ENCODE measurements at places on chromosomes 6 and 20. TPM values are rescaled to one million over a fixed set of nuclear protein-coding genes. Genes with fewer than 3 reads are reported as not detected.

Gene HLA-DMA
- polyA plus RNA-seq: not detected

Gene OPRM1
- polyA plus RNA-seq: 2.8 TPM

Gene SOX4
- 3.5 TPM for polyA plus RNA-seq

Gene WFDC2
- polyA plus RNA-seq: 4.3 TPM

Gene GSS
- polyA plus RNA-seq: 18.9 TPM

Gene ELOVL4
- polyA plus RNA-seq: 101 TPM

Gene PEDS1
- 29.8 TPM for polyA plus RNA-seq

Gene RIMS1
- 10.0 TPM for polyA plus RNA-seq

Gene SCUBE3
- 2.1 TPM for polyA plus RNA-seq

Gene SLC17A5
- polyA plus RNA-seq: 7.6 TPM

Gene C6orf58
- polyA plus RNA-seq: not detected

Gene TP53RK
- 4.9 TPM for polyA plus RNA-seq

Gene POLR3F
- 27.0 TPM for polyA plus RNA-seq

Gene GMDS
- polyA plus RNA-seq: 1.7 TPM

Gene PSORS1C1
- polyA plus RNA-seq: not detected

Gene RFX6
- not detected for polyA plus RNA-seq

Gene FAM184A
- 85.8 TPM for polyA plus RNA-seq

Gene IMPG1
- 0.34 TPM for polyA plus RNA-seq

Gene ELOVL2
- polyA plus RNA-seq: 9.4 TPM

Gene PHACTR3
- polyA plus RNA-seq: 15.5 TPM

Gene LPA
- not detected for polyA plus RNA-seq

Gene KCNB1
- polyA plus RNA-seq: 12.3 TPM

Gene SDC4
- 0.42 TPM for polyA plus RNA-seq

Gene SLC32A1
- 29.4 TPM for polyA plus RNA-seq

Gene SLC22A1
- polyA plus RNA-seq: 0.55 TPM

Gene C4B
- polyA plus RNA-seq: not detected

Gene SPAG4
- polyA plus RNA-seq: not detected

Gene CASS4
- polyA plus RNA-seq: not detected

Gene IL20RA
- 91.5 TPM for polyA plus RNA-seq

Gene GDAP1L1
- polyA plus RNA-seq: 13.4 TPM

Gene KIAA0408
- polyA plus RNA-seq: 258 TPM
